Activated effector memory CD4-positive, alpha-beta T cell treated with Interleukin-2 at 50 U/mL for 16 hours (primary cell): ENCODE measurements at places on chromosomes 4 and X.

GRCh38 chrX:127037159-127037558 lies 217.6 kb downstream of the PRR32 start:
- no peak for DNase-seq

GRCh38 chrX:122196343-122196742 lies 987.7 kb upstream of the GRIA3 start:
- no peak for DNase-seq

DNA sequence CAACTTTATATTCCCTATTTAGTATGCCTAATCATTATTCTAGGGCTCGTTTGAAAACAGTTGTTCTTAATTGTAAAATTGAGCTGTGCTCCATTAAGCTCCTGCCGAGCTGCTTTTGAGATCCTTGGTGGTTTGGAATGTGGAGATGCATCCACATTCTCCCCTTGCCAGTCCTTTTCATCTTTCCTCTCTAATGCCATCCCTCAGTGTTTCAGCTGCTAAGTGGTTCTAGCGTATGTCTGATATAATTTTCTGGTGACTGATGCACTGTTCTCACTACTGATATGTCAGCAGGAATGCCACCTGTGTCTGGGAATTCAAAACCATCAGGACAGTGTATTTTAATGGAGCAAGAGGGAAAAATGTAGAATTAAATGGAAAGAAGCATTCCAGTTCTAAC lies 1085.0 kb downstream of the CCSER1 start:
- no peak for DNase-seq

DNA sequence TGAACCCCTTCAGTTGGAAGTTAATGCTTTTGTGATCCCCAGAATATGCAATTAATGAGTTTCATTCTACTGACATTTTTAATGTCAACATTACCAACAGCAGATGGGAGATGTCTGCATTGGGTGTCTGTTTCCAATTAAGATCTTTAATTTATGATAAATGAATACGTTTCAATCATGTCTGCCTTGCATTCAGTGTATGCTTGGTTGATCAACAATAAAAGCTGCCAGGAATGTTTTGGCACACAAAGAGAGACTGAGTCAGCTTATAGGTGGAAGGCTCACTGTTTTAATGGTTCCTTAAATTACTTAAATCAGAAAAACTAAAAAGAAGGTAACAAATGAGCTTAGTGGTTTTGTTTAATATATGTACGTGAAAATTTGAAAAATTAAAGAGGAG lies 359.9 kb upstream of the CNKSR2 start:
- no peak for DNase-seq

DNA sequence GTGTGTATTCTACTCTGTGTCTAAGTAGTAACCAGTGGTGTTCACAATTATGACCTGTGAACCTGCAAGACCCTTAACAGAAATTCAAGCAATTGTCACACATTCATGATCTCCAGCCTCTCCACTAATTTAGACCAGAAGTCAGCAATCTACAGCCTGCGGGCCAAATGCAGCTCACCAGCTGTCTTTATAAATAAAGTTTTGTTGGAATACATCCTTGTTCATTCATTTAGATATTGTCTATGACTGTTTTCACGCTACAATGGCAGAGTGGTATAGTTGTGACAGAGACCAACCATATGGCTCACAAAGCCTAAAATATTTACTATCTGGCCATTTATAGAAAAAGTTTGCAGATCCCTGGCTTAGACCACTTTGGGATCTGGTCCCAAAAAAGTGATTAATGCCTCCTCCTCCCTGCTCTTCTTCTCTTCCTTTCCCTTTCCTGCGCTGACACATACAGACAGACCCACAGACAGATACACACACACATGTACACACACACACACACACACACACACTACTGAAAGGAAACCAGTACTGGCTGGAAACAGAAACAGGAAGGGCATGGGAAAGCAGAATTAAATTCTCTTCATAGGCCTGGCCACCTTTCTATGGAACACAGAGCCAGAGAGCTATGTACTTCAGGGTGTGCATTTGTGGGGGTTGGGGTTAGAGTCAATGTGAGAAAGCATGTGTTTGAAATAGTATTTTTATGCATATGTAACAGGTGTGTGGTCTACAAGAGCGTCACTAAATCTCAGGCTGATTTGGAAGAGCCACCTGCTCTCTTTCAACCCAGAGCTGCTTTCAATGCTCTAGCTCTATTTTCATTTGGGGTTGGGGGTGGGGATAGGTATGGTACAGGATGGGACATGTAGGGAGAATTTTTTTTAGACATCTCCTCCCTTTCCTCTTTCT lies 49.7 kb upstream of the TMEM164 start:
- no peak for DNase-seq

DNA sequence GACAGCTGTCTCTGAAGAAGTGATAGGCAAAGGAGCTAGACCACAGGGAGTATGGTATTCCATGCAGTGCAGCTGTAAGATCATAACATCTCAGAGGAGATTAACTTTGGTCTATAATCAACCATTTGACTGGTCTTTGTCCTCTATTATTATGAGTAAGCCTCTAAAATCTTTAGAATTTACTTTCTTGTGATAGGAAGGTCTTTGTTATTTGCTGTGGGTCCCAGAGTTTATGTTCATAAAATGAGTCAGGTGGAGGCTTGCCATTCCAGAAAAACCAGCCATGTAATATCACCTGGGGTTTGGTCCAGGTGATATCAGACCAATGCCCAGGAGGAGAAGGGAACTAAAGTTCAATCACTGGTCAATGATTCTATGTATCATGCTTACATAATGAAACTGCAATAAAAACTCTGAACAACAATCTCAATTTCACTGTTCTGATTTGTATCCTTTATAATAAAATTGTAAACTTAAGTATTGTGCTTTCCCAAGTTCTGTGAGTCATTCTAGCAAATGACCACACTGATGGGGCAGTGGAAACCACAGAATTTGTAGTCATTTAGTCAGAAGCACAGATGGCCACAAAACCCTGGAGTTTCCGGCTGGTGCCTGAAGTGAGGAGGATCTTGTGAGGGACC lies 239.6 kb upstream of the TRAM1L1 start:
- DNase-seq, result no peak

DNA sequence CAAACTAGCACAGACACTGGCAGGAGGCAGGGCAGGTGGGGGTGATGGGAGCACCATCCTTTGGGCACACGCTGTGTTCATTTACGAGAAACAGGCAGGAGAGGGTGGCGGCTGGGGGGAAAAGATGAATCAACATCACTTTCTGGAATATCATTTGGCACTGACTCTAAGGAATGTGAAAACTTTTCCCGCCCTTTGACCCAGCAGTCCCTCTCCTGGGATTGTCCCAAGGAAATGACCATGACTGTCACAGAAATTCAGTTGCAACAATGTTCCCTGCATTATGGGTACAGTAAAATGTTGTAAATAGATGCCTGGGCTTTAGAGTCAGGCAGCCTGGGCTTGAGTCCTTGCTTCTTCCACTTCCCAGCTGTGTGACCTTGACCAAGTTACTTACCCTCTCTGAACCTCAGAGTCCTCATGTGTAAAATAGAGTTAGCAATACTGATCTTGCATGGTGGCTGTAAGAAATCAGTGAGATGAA lies 58.6 kb downstream of the ABLIM2 start:
- no peak for DNase-seq

DNA sequence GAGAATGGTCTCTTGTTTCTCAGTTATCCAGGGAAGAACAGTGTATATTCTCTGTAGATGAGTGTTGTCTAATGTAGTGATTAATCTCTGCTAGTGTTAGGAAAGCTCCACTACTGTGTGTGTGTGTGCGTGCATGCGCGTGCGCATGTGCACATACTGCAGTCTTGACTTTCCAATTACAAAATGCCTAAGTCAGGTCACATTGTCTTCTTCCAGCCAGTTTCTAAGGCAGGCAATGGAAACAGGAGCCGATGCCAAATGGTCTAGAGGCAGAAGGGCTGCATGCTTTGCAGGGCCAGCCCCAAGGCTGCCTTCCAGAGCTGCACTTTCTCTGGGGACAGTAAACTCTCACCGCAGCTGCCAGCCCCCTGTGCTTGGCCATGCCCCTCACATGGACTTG lies 30.5 kb upstream of the NAP1L5 start:
- no peak for DNase-seq
